ENCODE measurements at places on chromosomes 11 and 22.
A peak's percentile ranks its signal among the peaks of the same experiment; 100 is the strongest.

GRCh38 chr11:92591521-92591920 is 366.9 kb downstream of the FAT3 start:
- no peak for ATAC-seq

GRCh38 chr11:67418476-67419281 is 3.2 kb downstream of the CARNS1 start:
- no peak for ATAC-seq

- no peak for ATAC-seq
Measured at GRCh38 chr11:118625036-118625690, 17.7 kb downstream of the PHLDB1 start.

DNA sequence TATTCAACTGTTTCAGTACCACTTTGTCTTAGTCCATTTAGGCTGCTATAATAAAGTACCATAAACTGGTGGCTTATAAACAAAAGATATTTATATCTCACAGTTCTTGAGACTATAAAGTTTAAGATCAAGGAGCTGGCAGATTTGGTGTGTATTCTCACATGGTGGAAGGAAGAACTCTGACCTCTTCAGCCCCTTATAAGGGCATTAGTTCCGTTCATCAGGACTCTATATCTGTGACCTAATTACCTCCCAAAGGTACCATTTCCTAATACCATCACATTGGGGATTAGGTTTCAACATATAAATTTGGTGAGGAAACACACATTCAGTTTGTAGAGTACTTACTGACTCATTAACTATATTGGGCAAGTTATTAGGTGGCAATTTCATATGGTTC is 10.7 kb upstream of the ARL14EP start:
- ATAC-seq = no peak

- ATAC-seq = no peak
Measured at GRCh38 chr11:83410605-83411565, 124.7 kb upstream of the CCDC90B start.

DNA sequence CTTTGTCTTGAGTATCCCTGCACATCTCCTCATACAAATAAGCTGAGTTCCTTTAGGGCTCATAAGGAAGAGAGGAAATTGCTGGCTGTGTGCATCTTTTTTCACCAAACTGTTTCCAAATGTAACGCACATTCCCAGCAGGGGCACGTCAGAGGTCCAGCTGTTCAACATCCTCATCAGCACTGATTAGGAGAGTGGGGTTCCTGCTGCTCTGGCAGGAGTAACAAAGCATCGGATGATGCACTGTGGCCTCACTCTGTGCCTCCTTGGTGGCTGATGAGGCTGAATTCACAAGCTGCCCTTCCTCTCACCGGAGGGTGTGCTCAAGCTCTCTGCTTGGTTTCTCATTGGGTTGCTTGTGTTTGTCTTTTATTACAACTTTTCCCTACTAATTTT is 35.5 kb upstream of the SLC25A1 start:
- ATAC-seq = no peak

GRCh38 chr11:71453037-71453917 is at the start of gene NADSYN1:
NADSYN1 (plus strand) TSS chr11:71453203; CDS start chr11:71453297, 94 bp downstream.
- peak; percentile 93 for ATAC-seq

DNA sequence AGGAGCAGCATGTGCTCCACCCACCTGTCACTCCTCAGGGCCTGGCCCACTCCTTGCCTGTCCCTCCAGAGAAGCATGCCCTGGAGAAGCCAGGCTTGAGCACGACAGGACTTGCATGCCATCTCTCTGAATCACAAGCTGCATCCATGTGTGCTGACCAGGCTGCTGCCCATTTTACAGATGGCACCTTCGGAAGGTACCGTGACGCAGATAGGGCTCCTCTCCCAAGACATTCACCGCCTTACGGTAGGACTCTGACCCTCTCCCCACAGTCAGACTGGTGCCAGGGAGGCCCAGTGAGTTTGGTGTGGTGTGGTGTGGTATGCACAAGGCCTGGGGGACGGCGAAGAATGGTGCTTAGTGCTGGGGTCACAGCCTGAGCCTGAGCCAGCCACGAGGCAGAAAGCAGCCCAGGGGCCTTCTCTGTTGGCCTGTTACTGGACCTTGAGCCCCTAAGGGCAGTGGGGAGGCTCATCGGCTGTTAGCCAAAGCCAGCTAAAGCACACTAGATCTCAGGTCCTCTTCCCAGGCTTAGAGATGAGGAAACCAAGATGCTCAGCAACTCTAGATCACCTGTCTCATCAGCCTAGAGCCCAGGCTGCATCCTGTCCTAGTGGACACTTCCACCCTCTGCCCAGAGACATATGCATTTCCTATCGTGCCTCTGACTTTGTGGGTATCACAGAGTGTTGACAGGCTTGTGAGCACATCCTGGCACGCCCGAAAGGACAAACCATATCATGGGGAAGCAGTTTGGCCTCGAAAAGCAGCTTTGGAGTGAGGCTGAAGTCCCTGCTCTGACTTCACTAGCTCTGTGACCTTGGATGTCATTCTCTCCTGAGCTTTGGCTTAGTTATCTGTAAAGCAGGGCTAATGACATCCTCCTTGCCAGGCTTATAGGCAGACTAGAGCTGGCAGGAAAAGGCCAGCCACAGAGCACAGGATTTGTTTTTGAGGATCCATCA is 17.8 kb downstream of the CYB5R2 start:
- no peak for ATAC-seq

- ATAC-seq = no peak
Measured at GRCh38 chr22:33321466-33321865, 263.3 kb upstream of the SYN3 start.

DNA sequence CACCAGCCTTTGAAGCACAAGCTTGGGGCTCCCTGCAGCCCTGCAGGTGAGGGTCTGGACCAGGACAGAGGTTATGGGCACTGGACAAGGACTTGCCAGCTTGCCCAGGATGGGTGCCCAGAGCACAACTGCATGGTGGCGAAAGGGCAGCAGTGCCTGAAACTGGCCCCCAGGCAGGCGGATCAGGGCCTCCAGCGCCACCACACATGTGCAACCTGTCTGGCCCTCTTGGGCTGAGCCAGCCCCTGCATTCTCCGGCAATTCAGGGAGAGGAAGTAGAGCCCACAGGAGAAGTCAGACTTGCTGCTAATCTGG is 18.8 kb downstream of the MB start:
- no peak for ATAC-seq

DNA sequence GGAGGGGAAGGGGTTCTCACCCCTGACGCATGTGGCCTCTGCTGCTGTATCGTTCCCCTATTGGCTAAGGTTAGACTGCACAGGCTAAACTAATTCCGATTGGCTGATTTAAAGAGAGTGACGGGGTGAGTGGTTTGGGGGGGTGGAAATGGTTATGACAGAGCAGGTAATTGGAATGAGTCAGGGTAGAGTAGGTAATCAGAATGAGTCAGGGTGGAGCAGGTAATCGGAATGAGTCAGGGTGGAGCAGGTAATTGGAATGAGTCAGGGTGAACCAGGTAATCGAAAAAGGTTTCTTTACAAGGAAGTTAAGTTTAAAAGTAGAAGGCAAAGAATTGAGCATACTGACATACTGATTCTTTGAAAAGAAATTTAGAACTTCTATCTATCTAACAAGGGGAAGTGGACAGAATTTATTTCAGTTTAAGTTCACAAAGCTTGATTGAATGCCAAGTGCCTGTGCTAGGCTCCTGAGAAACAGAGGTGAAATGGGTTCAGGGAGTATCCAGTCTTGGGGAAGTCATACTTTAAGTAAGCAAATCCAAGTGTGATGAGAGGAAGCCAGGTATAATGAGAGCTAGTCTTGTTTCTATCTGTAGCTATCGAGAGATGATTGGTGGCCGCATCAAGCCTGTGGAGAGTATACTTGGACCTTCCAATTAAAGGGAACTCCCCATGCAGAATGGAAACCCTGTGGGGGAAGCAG is 58.0 kb downstream of the C11orf91 start:
- ATAC-seq = no peak

- no peak for ATAC-seq
Measured at GRCh38 chr11:121574801-121575200, 122.0 kb upstream of the SORL1-AS1 start.

DNA sequence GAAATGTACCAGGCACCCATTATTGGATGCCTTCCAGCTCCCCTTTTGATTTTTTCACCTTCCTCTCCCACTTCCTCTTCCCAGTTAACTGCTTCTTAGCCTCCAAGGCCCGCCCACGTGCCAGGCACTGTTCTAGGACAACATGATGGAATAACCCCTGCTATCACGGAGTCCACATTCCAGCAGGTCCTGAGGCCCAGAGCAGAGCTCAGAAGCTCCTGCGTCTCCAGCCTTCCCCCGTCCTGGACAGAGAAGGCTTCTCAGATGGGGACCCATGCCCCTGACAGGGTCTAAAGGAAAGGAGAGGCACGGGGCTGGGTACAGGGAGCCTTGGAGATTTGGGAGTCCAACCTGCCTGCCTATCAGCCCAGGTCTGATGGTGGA is 29.1 kb downstream of the TRIM29 start:
- no peak for ATAC-seq

- peak; percentile 30 for ATAC-seq
Measured at GRCh38 chr11:35218956-35219355, 80.0 kb downstream of the CD44 start.

DNA sequence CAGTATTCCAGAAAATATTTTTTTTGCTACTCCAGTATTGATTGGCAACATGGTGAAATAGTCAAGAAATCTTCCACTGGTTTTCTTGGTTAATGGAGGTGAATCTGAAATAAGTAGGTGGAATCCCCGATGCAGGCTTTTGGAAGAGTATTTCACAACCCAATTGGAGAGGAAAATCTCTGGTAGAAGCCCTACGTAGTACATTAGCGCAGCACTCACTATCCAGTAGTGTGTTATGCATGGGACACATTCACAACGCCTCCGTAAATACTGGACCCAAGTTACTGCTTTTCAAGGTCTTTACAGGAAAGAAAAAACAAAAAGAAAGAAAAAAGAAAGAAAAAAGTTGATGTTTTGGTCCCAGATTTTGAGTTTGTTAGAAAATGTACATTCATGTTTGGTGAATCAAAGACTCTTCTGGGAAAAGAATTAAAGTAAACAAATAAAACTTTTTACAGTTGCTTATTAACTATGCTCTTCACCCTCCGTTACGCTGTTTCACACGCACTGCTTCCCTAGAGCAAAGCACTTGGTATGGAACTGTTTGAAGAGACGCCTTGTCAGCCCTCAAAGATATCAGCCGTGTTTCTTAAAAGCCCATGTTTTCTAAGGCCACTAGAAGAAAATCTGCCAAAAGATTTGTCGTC is 170.4 kb upstream of the CTSC start:
- no peak for ATAC-seq

DNA sequence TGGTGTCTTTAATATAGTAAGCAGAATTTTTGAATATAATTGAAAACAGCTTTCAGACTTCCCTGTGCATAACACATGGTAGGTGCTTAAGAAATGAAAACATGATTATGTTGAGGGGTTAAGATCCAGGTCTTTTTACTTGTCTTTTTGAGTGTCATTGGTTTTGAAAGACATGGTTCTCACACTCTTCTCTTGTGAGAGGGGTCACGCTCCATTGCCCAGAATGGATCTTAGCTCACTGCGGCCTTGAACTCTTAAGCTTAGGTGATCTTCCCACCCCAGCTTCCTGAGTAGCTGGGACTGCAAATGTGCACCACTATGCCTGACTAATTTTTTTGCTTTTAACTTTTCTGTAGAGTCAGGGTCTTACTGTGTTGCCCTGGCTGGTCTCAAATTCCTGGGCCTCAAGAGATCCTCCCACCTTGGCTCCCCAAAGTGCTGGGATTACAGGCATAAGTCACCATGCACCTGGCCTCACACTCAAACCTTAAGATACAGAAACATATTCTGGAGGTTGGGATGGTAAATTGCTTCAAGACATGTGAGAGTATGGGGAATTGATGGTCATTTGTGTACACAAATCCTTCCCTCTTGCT is 1.4 kb downstream of the SPCS2 start:
- ATAC-seq = no peak

DNA sequence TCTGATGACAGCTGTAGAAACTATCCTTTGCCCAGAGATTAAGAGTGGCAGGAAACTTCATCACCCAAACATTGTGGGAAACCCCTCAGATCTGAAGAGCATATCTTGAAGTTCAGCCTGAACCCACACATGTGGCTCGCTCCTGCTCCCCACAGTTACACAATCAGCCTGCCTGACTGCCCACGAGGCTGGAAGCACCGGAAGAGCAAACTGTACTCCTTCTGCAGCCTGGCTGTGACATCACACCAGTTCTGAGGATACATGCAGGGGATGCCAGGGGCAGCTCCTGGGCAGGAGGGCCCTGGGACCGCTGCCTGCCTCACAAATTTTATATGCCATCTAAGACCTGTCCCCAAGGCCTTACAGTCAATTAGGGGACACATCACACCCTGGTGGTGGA is 444.4 kb downstream of the BUD13 start:
- ATAC-seq = no peak

- no peak for ATAC-seq
Measured at GRCh38 chr22:42490243-42490832, 29.3 kb downstream of the RRP7A start.

DNA sequence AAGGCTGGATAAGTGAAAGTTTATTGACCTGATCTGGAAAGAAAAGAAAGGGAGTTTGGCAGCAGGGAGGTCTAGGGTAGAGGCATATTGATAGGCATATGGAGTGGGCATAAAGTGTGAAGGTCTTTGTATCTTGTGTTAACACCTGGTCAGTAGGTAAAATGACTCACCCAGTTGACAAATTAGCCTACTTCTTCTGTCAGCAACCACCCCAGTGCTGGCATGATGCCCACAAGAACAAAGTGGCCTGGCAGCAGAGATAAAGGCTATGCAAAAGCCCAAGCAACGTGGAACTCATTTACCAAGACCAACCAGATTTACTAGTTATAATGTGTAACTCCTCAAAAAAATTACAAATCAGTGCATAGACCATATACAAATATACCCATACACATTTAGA is 4.9 kb downstream of the OR10A3 start:
- ATAC-seq = no peak

DNA sequence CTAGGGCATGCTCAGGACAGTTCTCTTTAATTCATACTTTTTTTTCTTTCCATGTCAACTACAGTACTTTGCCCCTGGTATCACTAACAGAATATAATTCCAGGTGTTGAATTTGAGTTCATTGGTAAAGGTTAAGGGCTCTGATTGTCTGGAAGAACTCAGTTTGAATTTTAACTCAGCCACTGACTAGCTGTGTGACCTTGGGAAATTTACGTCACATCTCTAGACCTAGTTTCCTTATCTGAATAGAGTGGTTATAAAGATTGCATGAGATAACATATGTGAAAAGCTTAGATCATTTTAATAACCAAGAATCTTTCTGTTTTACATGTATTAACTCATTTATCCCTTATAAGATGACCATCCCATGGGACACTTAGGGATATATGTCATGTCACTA is 15.8 kb upstream of the ZC3H12C start:
- ATAC-seq = no peak

DNA sequence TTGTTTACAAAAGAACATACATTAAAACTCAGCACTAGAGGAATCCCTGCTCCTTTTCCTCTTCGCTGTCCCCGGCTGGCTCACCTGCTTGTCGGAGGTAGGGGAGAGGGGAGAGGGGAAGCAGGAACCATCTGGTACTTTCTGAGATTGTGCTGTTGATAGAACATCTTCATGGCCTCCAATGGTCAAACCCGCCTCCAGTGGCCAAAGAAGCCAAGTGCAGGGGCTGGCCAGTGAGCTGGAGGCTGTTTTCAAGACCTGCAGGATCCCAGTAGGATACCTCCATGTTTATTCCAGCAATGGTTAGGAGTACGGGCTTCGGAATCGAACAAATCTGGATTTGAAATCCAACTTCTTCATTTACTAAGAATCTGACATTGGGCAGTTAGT is 92.6 kb downstream of the PKNOX2 start:
- ATAC-seq = no peak
